GM23248 (cell line): ENCODE measurements at places on chromosomes 3 and 15.

- DNase-seq: no peak
Measured at GRCh38 chr3:182327196-182327681, 466.1 kb upstream of the ATP11B start.

DNA sequence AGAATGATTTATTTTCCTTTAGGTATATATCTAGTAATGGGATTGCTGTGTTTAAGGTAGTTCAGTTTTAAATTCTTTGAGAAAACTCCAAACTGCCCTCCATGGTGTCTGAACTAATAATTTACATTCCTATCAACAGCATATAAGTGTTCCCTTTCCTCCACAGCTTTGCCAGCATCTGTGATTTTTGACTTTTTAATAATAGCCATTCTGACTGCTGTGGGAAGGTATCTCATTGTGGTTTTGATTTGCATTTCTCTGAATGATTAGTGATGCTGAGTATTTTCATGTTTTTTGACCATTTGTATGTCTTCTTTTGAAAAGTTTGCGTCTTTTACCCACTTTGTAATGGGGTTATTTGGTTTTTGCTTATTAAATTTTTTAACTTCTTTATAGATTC lies 571.6 kb upstream of the CCDC54 start:
- DNase-seq: no peak

GRCh38 chr15:73436613-73437012 lies 6.4 kb upstream of the REC114 start:
- DNase-seq: peak; percentile 5

- DNase-seq: peak; percentile 49
Measured at GRCh38 chr3:108008931-108009639, 81.7 kb downstream of the CD47 start.

DNA sequence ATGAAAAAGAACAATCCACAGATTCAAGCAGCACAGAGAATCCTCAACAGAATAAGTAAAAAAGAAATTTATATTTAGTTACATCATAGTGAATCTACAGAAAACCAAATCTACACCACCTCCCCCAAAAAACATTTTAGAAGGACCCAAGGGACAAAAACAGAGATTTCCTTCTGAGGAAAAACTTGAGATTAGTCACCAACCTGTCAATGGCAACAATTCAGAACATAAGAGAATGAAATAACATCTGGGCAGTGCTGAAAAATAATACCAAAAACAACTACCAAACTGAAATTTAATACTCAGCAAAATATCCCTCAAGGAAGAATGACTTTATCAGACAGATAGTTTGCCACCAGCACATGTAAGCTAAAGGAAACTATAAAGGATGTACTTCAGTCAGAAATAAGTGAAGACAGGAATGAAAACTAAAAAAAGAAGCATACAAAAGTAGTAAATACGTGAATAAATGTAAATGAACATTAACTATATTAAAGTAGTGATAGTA lies 260.7 kb downstream of the ULK4 start:
- peak; percentile 5 for DNase-seq

DNA sequence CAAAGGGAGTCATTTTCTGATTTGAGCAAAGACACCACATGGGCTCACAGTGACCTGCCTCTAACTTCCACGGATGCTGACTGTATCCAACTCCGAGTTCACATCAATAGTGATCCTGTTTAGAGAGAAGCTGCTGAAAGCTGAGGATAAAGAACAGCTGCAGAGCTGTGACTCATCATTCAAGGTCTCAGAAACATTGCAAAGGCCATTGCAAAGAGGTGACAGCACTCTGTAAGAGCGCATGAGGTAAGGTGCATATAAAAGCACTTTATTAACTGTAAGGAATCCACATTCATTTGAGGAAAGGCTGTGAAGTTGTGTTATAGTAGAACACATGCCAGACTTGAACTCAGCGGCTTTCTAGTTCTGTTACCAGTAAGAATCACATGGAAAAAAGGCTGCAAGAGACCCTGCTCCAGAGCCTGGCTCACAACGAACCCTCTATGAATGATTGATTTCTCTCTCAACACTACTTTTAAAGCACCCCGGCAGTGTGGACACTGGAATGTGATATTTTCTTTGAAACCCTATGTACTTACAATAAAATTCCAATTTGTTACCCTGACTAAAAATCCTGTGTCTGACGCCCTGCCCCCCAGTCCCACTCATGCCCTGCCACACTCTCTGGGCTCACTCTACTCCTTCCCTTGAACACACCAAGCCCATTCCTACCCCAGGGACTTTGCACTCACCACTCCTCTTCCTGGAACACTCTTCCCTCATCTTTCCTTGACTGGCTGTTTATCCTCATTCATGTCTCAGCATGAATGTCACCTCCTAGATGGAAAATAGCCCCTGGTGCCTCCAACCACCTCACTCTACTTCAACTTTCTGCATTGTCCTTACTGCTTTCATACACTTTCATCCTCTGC lies 111.2 kb downstream of the LSM3 start:
- peak; percentile 87 for DNase-seq

DNA sequence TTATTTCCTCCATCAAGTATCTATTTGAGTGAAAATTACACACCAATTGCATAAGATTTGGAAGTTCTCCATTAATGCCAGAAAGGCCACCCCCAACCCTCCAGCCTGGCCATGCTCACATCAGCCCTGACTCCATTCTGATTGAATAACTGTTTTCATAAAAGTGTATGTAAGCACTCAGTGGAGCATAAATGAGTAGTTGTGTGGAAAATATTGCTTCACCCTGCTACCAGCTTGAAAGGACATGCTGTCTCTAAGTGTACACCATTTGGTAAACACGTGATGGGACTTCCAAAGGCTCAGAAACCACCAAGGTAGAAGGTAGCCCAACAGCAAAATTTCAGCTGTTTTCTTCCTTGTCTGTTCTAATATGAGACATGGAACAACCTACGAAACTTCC lies 393.8 kb downstream of the ZNF385D start:
- DNase-seq: peak; percentile 37

DNA sequence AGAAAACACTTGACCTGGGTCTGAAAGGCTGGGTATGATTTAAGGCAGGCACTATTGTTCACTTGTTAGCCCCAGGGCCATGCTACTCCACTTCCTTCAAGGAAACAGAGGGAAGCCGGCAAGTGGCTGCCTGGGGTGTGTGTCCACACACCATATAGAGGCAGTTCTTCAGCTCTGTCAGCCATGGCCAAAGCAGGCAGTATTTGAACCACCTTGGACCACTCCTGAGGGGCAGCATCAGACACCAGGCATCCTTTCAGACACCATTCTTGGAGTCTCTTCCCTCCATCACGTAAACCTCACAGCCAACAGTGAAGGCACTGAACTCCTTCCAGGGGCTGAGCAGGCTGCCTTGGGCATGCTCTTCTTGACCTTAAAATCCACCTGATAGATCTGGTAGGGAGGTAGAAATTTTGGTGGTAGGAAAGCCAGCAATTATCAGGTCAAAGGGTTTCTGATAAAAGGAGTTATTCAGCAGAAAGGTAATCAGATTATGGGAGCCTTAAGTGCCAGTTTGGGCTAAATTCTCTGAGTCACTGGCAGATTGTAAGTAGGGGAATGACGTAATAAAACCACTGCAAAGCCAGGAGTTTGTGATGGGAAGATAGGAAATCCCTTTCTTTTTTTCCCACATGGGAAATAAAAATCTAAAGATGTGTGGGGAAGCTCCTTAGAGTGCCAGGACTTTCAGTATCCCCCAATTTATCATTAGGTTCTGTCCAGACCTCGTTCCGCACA lies 20.2 kb downstream of the TGFBR2 start:
- peak; percentile 75 for DNase-seq

DNA sequence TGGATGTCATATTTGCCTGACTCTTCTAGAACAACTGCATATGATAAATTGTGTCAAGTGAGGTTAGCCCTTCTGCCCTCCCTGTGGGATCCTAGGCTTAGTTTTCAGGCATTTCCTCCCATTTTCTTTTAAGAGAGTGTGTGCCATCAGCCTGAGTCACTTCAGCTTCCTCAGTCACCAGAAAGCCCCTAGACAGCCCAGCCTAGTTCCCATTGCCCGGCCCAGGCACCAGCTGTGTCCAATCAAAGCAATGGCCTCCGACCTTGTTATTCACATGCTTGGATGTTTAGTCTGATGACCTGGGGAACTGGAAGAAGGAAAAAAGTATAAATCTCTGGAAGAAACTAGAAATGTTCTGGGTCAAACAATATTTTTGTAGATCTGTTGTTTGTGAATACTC lies 221.9 kb upstream of the LRIG1 start:
- peak; percentile 80 for DNase-seq

- DNase-seq: no peak
Measured at GRCh38 chr3:48899273-48899672, 591 bp upstream of the SLC25A20 start.

GRCh38 chr3:44125246-44125645 lies 116.4 kb upstream of the TOPAZ1 start:
- DNase-seq: peak; percentile 32

GRCh38 chr3:13091898-13092611 lies 18.8 kb upstream of the IQSEC1 start:
- peak; percentile 53 for DNase-seq

- DNase-seq: no peak
Measured at GRCh38 chr15:69755551-69756310, 303.1 kb downstream of the RPLP1 start.

- no peak for DNase-seq
Measured at GRCh38 chr3:106573605-106574004, 704.8 kb upstream of the CBLB start.

DNA sequence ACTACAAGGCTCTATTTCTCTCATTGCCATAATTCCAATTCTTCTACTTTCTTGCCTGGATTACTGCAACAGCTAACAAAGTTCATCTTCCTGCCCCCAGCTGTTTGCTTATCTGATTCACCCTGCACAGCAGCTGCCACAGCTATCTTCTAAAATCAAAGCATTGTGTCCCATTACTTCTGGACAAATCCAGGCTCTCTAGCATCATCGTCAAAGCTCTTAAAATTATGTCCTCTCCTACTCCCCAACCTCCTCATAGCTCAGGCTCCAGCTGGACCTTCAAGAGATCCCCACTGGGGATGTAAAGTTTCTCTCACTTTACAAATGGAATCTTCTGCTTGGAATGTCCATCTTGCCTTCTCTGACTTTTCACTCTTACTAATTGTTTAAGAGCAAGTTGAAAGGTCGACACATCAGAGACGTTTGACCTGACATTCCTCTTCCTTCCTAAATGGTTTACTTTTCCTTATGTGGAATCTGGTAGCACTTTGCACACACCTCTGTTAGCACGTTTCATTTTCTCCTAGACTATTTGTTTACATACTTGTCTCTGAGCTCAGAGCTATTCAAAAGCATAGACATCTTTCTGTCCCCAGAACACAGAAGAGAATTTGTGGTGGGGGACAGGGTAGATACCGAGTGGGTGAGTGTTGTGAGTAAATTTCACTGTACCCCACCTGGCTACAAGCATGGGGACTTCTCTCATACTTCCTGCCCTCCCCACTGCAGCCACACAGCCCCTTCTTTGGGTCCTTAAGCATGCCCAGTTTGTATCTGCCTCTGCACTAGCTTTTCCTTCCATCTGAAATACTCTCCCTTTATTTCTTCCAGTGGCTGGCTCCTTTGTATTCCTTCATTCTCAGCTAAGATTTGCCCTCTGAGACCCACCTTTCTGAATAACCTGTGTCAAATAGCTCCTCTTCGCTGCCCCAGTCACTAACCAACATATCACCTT lies 77.9 kb downstream of the SERPINI1 start:
- DNase-seq: peak; percentile 17

- DNase-seq: no peak
Measured at GRCh38 chr3:169400205-169400604, 263.3 kb downstream of the MECOM start.

DNA sequence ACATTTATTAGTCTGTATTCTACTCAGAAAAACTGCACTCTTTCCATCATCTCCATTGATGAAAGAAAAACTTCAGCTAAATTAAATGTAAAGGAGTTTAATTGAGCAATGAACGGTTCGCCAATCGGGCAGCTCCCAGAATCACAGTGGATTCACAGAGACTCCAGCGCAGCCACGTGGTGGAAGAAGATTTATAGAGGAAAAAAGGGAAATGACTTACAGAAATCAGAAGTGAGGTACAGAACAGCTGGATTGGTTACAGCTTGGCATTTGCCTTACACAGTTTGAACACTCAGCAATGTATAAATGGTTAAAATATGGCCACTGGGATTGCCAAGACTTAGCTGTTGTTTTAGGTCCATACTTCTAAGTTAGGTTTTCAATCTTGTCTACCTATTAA lies 2.8 kb upstream of the SUCLG2 start:
- DNase-seq: no peak

DNA sequence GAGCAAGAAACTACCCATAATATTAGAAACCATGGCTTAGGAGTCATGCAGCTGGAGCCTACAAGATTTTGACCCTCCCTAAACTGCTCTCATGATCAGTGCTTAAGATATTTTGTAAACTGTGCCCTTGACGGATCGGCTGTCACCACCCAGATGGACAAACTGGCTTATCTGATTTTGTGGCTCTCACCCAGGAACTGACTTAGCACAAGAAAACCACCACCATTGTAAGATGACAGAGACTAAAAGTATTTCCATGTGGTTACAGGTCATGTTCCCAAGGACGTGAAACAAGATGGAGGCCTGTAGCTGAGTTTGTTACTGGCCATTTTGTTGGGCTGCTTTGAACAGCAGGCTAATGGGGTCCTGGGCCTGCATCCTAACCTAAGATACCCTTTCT lies 940.9 kb downstream of the OTOL1 start:
- peak; percentile 8 for DNase-seq

DNA sequence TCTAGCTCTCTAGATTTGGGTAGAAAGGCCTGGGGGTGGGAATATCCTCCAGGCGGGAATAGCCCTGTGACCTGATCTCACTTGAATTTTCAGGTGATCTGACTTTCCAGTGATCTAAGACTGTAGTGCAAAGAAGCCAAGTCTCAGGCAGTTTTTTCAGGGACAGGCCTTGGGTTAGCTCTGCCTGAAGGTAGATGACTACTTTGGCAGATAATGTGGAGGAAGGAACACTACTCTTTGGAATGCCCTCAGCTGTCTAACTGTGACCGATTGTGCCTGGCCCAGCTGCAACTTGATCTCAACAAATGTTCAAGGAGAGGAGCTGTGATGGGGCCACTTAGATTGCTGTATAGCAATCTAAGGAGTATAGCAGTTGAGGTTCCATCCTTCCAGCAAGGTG lies 193.7 kb downstream of the TCF12 start:
- no peak for DNase-seq

DNA sequence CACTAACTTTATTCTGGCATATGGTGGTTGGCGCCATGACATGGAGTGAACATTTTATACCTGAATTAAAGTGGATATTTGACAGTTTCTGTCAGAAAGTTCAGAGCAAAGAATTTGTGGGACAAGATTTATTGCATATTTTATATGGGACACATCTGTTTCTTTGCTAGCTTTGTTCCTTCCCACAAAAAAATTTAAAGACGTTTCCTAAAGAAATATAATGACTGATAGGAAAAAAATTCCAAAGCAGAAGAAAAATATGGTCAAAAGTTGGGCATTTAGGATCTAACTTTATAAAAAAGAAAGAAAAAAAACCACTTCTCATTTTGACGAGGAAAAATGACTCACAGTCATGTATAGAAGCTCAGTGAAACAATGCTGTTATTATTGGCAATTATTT lies 101.6 kb downstream of the GREM1 start:
- peak; percentile 50 for DNase-seq

DNA sequence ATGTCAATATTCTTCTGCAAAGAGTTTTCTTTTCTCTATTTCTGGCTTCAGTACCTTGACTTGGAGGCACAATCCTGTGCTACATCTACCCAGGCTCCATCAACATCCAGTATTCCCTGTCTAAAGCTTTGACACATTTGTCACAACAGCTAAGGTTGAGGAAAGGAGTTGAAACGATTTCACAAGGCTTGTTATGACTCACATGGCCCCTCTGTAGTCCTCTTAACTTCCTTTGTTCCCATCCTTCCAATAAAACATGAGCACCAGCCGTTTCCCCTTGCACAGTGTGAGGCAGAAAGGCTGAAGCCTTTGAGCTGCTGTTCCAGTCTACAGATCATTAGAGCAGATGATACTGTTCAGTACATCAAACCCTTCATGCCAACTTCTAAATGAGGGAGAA lies 163.0 kb upstream of the TMCO5A start:
- DNase-seq: peak; percentile 28
